ENCODE measurements at places on chromosomes 4 and X.

GRCh38 chr4:2746891-2747695 is 9.0 kb downstream of the TNIP2 start:
- DNase-seq, result no peak

- no peak for DNase-seq
Observed at GRCh38 chr4:54109241-54110018, 9.5 kb downstream of the GSX2 start.

DNA sequence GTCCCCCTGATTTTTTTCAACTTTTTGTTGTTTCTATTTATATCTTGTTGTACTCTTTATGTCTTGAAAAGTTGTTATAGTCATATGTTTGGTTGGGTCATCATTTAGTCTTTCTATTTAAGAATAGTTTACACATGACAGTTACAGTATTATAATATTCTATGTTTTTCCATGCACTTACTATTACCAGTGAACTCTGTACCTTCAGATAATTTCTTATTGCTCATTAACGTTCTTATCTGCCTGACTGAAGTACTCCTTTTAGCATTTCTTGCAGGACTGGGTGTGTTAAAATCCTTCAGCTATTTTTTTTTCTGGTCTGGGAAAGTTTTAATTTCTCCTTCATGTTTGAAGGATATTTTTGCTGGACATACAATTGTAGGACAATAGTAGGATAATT is 157.7 kb upstream of the DIPK2B start:
- no peak for DNase-seq

GRCh38 chrX:38839277-38839676 is 38.0 kb downstream of the MID1IP1 start:
- no peak for DNase-seq

GRCh38 chr4:88600176-88600838 is 8.0 kb downstream of the HERC3 start:
- peak; percentile 37 for DNase-seq

GRCh38 chr4:173130687-173131086 is 37.9 kb upstream of the GALNT7 start:
- no peak for DNase-seq

DNA sequence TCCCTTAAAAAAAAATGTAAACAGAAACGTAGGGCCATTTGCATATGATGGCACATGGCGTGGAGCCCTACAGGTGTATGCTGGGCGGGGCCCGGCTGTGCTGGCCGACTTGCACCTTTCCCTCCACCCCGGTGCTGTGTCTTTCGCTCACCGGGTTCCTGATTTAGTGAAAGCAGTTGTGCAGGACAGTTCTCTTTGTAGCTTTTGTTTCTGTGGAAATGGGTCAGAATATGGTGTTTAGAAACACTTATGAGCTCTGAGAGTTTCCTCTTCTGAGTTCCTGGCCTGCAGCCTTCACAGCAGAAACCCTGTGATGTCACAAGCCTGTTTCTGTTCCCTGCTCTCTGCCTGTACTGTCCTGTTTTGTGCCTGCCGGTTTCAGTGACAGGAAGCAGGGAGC is 22.5 kb upstream of the MSANTD1 start:
- no peak for DNase-seq

DNA sequence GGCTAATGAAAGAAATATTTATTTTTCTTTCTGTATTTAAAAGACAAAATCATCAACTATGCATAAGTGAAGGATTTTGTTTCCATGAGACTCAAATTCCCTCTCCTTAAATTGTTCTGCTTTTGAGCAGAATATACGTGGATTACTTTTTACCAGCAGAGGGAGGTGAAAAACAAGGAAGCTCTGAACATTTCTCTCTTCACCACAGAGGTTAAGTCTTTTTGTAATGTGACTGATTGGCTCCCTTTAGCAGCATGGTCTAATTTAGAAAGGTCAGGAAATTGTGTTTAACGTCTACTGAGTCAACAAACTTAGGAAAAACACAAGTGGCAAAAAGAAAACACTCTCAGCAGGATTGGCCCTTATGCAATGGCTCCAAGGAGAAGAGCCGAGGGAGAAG is 55.1 kb upstream of the F9 start:
- DNase-seq, result no peak

- no peak for DNase-seq
Observed at GRCh38 chr4:109847896-109848442, at the start of gene LRIT3. Gene LRIT3, plus strand, starts transcription at chr4:109848107. Its CDS starts 95 bp downstream, at chr4:109848202.

- DNase-seq, result no peak
Observed at GRCh38 chr4:169723207-169723965, 34.4 kb downstream of the HPF1 start.

DNA sequence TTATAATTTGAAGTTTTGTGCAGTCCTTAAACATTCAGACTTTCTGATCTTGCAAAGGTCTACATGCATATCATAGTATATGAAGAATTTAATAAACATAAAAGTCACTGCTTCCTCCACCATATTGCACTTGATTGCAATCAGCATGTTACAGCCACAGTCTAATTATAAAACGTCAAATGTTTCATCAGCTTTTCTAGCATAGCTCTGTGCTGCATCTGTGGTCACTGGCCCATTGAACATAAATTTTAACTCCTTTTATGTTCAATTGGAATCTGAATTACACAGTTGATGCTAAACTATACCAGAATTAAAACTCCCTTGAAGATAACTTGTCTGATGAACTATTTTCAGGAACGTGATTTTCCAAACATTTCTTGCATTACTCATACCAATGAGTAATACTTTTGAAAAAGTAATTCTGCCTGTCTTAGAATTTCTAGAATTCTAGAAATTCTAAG is 329.1 kb downstream of the GALNTL6 start:
- DNase-seq, result no peak

GRCh38 chr4:56360071-56360470 is 27.2 kb downstream of the AASDH start:
- DNase-seq, result no peak

DNA sequence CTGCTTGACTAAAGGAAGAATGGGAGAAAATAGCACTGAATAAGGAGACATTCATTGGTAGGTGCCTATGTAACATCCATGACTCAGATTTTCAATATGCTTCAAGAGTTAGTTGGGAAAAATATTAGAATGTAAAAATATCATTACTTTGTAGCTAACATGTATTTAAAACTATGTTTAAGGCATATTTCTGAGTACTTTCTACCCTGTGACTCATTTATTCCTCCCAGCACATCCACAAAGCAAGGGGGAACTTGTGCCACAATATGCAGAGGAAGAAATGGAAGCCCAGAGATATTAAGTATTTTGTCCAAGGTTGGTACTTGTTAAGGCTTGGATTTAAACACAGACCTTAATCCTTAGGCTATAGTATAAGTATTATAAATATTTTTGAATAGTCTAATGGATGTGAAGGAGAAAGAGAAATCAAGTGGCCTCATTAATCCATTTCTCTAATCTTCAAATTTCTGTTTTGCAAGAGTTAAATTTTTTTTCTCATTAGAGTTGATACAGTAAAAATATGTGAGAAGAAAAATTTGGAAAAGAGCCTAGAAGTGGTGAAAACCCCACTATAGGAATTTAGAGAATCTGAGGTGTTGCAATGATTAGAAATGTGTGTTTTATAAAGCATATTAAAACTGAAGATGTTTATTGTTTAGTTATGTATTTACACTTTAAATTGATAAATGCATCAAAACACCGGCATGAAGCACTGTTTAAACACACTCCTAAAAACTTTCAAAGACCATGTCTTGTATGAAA is 149.3 kb upstream of the GYPA start:
- DNase-seq, result no peak

GRCh38 chr4:26289401-26289800 is 31.4 kb upstream of the RBPJ start:
- no peak for DNase-seq

DNA sequence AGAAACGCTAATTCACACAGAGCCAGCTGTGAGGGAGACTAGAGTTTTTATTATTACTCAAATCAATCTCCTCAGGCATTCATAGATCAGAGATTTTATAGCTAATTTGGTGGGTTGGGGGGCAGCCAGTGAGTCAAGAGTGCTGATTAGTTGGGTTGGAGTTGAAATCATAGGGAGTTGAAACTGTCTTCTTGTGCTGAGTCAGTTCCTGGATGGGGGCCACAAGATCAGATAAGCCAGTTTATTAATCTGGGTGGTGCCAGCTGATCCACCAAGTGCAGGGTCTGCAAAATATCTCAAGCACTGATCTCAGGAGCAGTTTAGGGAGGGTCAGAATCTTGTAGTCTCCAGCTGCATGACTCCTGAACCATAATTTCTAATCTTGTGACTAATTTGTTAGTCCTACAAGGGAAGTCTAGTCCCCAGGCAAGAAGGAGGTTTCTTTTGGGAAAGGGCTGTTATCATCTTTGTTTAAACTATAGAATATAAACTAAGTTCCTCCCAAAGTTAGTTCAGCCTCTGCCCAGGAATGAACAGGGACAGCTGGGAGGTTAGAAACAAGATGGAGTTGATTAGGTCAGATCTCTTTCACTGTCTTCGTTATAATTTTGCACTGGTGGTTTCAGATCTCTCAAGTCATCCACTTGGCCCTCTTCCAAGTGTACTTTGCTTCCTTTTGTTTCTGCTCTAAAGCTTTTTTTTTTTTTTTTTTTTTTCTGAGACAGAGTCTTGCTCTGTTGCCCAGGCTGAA is 5.4 kb upstream of the NAA11 start:
- no peak for DNase-seq

GRCh38 chr4:138816875-138817274 is 198.7 kb upstream of the NOCT start:
- DNase-seq, result no peak

- no peak for DNase-seq
Observed at GRCh38 chr4:145602129-145602760, 16.9 kb upstream of the MMAA start.

- peak; percentile 45 for DNase-seq
Observed at GRCh38 chrX:65581661-65582339, 47.2 kb upstream of the LAS1L start.

DNA sequence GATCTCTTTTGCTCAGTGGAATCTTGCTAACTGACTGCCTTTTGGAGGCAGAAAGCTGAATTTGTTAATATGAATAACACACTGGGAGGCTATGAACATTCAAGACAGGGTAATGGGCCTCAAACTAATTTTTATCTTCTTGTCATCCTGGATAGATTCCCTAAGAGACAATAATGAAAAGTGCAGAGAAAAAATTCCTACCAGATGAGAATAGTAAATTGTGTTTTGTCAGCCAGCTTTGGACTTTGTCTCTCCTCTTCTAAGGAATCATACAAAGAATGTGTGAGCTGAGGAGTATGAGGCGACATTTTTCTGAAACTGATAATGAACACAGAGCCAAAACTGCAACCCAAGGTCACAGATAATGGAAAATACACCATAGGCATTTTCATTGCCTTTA is 649.3 kb downstream of the IQCM start:
- no peak for DNase-seq

- no peak for DNase-seq
Observed at GRCh38 chrX:3175659-3176438, 134.6 kb downstream of the ARSF start.

GRCh38 chrX:135513130-135513515 is 7.3 kb upstream of the INTS6L start:
- DNase-seq, result no peak

DNA sequence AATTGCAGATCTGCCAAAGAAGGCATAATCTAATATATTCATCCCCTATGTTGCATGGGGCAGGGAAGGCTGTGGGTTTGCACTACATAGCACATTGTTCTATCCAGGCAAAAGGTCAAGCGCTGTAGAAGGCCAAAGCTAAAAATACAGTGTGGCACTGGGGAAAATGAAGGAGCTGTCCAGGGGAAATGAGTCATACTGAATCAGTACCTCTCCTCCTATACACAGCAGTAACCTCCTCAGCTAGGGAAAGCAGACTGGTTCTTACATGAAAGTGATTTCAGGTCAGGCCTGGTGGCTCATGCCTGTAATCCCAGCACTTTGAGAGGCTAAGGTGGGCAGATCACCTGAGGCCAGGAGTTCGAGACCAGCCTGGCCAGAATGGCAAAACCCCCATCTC is 31.0 kb upstream of the SLC25A4 start:
- no peak for DNase-seq

DNA sequence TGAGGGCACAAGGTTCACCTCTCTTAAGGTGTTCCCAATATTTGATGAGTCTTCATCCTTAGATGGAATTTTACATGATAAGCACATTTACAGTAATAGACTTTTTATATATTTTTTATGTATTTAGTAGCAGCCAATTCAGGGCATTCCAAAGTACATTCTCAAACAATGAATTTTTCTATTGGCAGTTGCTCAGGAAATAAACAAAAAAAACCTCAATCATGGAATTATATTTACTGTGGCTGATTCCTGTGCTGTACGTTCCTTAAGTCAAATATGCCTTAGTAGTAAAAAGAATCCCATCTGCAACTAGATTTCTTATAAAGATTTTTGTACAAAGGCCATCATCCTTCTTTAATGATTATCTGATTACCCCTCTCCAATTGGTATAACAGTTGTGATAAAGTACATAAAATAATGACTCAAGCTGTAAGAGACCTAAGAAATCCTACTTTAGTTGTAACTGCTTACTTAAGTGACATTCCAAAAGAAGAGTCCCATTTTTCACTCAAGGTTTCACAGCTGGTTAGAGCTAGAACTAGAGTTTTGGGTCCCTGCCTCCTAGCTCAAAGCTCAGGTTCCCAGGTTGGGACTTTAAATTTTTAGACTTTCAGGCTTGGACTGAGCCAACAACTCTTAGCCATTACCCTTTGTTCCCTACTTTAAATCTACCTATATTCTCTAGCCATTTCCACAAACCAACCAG is 152.7 kb downstream of the FHIP1A start:
- DNase-seq, result no peak

DNA sequence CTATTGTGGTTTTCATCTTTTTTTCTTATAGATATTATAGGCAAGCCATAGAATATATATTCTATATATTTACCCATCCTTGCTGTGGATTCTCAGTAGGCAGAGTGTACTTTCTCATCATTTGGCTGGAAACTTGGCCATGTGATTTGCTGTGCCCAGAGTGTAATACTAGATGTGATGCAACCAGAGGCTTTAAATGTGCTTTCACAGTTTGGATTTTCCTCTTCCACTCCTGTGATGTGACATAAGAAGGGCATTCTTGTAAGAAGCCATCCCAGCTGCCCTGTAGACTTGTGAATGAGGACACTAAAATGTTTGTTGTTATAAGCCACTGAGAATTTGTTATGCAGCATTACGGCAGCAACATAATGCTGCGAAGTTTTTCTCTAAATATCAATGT is 10.4 kb upstream of the HPGDS start:
- DNase-seq, result no peak

DNA sequence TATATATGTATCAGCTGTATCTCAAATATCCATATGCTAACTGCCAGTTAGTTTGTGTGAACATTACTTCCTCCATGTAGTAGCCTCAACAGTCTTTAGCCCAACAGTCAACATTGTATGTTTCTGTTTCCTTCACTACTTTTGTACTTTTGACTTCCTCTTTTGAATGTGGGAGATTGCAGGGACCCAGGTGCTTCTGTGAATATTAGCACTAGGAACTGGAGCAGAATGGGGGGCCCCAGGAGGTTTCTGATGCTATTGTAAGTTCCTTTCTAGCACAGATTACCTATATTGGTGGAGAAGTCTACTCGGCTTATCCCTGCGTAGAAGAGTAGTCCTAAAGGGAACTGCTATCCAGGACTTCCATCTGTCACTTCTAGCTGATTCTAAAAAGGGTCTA is 2.3 kb downstream of the PLAC8 start:
- no peak for DNase-seq

All from T-helper 2 cell (primary cell).